Activated naive CD8-positive, alpha-beta T cell treated with anti-CD3 and anti-CD28 coated beads, Interleukin-2, amount 50 U/mL, for 24 hours (primary cell): ENCODE measurements at places on chromosomes 1 and 21.

- no peak for DNase-seq
Observed at GRCh38 chr1:244280859-244281258, 170.8 kb downstream of the ADSS2 start.

DNA sequence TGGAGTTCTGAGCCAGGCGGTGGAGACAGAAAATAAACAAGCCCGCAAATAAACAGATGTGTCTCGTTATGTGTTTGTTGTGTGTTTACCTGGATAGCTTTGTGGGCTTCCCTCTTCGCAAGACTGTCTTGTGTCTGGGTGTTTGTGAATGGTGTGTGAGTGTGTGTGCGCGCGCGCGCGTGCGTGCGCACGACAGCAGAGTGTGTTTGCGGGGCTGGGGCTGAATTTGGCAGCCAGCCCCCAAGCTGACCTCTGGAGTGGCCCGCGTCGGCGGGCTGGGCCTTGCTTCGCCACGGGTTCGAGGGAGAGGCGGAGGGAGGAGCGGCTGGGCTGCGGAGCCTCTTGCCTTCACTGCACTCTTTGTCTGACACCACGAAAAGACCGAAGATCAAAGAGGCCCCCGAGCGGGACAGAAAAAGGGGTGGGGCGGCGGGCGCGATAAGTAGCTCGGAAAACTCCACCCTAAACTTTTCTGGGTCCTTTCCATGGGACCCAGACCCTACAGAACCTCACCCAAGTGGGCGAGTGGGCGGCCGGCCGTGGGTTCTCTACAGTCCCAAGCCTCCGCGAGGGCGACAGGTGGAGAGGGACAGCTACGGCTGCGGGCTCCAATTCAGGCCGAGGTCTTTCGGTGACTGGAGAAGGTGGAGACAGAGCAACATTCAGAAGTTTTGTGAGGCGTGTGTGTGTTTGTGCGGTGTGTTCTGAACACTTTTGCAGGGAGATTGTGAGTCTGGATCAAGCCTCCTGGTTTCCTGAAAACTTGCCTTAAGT lies 14.5 kb downstream of the PAX7 start:
- DNase-seq, result no peak

DNA sequence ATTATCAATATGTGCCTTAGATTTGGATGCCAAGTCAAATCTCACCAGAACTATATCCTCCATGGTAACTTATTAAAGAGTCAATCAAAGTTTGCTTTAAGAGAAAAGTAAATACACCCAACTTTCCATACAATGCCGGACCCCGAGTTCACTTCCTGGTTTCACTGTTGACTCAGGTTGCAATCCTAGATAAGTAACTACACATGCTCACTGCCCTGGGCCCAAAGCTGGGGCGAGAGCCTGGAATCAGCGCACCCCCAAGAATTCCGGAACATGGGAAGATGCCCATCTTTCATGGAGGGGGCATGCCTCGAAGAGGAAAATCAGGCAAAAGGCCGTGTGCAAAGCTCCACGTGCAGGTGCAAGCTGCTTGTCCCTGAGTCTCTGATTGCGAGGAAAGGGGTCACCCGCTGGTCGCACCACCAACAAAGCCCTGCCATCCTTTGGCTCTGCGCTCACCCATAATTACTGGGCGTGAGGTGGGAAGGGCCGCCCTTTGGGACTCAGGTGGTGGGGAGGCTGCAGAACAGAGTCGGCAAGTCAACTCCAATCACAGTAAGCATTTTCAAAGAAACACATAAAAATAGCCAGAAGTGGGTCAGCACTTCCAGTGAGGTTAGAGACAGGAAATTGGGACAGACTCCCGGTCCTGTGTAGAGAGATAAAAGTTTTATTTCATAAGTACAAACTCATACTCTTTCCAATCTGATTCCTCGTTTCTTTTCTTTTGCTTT lies 167.7 kb downstream of the TOMM20 start:
- DNase-seq, result no peak

DNA sequence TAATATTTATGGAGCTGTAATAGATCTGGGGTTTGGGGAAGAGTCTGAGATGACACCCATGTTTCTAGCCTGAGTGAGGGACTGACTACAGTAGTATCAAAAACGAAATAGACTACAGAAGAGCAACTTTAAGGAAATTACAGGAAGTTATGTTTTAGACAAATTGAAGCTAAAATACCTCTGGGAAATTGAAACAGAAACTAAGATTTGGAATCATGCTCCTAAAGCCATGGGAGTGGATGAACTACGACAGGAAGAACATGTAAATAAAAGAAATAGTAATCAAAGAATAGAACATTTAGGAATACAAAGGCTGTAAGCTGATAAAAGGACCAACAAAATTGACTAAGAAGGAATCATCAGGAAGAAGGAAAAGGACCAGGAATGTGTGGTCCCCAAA lies 68.9 kb downstream of the KIAA0319L start:
- DNase-seq, result no peak

DNA sequence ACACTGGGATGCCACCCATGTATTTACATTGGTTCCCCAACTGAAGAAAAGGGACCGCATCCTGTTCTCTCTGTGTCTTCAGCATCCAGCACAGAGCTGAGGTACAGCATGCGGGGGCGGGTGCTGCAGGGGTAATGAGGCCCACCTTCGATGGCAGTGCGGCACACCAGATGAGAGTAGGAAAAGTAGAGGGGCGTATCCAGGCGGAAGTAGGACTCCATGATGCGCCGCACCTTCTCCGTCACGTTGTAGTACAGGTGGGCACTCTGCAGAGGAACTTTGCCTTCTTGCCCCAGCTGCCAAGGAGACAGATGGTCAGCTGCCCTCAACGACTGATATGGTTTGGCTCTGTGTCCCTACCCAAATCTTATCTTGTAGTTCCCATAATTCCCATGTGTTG lies 10.0 kb upstream of the CLDN19 start:
- no peak for DNase-seq

GRCh38 chr1:104746994-104747393 lies 997.3 kb downstream of the AMY1C start:
- DNase-seq, result no peak

GRCh38 chr1:2351723-2352122 lies 39.6 kb downstream of the MORN1 start:
- DNase-seq, result no peak

GRCh38 chr1:180672505-180672904 lies 40.7 kb downstream of the XPR1 start:
- DNase-seq, result no peak

GRCh38 chr1:235503403-235504121 lies 690 bp downstream of the B3GALNT2 start:
- DNase-seq, result peak; percentile 43

GRCh38 chr1:169692756-169693460 lies 18.5 kb downstream of the SELL start:
- no peak for DNase-seq

DNA sequence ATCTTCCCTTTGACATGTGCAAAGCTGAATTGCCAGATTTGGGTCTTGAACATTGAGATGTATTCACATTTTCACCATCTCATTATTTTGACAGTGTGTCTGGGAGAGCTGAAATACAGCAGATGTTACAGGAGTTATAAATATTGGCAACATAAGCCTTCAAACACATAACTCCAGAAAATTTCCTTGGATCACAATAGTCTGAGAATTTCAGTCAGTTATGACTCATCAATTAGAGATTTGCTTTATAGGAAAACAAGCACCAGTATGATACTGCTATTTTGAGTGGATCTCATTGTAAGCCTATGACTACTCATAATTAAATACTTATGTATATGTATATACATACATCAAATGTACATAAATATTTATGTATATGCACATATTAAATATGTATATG lies 1171.8 kb downstream of the AMY1C start:
- DNase-seq, result no peak

GRCh38 chr21:20661246-20661645 lies 337.0 kb upstream of the NCAM2 start:
- no peak for DNase-seq

DNA sequence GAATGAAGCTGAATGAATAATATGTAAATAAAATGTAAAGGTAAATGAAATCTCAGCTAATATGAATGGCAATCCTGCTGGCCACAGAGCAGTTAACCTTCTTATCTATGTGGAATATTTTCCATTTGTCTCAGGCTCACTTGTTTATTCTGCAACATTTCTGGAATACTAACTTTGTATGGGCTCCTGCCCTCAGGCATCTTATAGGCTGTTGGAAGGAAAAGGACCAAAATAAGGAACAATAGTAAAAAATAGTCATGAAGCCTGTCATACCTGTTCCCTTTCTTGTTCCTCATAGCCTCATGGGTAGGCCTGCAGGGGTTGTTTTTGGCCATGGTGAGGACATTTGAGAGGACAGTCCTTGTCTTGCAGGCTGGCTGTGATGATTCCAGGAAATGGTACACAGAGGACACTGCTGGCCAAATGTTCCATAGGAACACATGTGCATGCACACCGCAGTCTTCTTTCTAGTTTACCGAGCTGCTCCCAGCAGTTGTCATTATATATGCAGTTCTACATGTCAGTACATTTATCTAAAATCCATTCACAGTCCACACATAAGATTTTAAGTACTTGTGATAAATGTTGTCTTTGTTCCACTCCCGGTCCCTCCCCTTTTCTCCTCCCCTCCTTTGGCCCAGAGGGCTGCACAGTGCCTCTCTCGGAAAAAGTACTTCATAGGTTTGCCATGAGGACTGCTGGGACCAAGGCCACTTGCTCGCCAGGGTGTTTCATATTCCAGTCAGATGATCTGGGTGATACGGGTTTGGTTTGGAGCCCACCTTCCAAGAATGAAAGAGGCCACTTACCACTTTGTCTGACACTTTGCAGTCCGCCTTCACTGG lies 15.2 kb upstream of the KCNQ4 start:
- DNase-seq, result no peak

DNA sequence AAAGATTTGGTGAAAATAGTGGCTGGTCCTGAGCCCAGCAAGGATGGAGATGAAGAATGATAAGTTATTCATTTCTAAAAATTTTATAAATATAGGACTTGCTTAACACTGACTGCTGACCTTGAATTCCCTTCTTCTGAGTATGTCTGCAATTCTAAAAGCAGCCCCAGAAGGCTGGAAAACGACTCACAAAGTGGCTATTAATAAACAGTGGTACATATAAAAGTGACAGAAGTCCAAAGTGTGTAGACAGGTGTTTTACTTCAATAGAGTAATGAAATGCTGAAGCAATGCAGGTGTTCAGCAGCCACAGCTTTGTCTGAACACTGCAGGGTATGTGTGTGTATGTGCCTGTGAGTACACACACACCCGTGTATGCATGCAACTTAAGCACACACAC lies 219.0 kb upstream of the NRIP1 start:
- no peak for DNase-seq

DNA sequence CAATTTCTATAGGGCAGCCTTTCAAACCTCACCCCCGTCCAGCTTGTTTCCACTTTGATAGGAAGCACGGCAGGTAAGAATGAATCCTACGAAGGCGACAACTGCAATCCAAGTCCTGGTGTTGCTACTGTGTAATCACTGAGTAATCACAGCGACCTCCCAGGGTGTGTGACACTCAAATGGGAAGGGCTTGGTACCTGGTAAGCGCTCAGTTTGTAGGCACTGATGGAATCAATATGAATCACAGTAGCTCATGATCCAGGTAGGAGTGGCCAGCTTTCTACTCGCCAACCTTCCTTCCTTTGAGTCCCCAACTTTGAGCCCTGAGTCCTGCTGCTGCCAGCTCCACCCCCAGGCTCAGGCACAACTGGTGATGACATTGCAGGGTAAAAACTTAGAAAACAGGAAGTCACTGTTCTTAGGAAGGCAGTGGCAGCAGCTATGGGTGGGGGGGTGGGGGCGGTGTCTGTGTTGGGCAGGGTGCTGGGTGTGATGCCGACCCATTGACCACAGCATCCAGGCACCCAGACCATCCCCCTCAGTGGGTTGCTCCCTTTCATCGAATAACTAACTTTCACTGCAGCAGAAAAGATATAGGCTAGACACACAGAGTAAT lies 70.7 kb downstream of the CD247 start:
- DNase-seq, result peak; percentile 67

DNA sequence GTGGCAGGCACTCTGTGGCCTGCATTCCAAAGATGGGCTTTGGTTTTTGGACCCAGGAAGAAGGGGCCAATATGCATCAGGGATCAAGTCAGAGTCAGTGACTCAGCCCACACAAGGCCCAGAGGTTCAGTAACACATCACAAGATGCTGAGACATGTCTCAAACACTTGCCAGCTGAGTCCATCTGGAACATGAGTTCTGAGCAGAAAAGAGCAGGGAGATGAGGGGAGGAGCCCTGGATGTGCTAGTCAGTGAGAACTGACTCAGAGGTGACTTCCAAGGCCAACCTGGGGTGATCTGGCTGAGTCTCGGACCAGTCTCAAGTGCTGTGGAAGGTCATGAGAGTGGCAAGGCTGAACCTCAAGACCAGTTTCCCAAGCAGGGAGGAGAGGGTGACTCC lies 150.1 kb downstream of the CDC7 start:
- no peak for DNase-seq

DNA sequence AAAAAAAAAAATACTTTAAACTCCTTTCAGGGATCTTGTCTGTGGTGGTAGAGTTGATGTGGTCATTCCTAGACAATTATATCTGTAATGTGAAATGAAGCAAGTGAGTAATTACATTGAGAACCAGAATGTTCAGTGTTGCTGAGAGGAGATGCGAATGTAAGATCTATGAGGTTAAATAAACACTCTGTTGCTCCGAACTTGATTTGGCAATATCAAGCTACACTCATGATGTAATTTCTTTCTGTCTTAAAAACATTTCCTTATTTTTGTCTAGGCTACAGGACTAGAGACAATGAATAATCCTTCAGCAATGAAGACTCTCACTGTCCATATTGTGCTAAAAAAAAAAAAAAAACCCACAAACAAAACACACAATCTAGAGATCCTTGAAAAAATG lies 63.1 kb upstream of the IGSF5 start:
- DNase-seq, result no peak

GRCh38 chr1:224632381-224632871 lies 16.3 kb downstream of the CNIH3 start:
- DNase-seq, result no peak

DNA sequence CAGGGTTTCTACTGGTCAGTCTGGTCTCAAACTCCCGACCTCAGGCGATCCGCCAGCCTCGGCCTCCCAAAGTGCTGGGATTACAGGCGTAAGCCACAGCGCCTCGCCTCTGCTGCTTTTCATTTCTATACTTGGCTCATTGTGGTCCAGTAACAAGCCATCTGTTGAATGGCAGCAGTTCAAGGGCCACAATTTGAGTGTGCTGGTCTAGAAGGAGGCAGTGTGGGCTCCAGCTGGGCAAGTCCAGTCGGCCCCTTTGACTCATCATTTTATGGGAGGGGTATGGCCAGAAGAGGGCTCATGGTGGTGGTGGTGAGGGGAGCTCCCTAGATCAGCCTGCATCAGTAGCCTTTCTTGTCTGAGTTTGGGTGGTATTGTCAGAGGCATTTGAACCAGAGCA lies 33.2 kb downstream of the ATP8B2 start:
- DNase-seq, result no peak

- DNase-seq, result no peak
Observed at GRCh38 chr1:159705904-159706256, 8.5 kb downstream of the CRP start.

- peak; percentile 82 for DNase-seq
Observed at GRCh38 chr1:200979574-200980451, 43.7 kb downstream of the KIF21B start.

DNA sequence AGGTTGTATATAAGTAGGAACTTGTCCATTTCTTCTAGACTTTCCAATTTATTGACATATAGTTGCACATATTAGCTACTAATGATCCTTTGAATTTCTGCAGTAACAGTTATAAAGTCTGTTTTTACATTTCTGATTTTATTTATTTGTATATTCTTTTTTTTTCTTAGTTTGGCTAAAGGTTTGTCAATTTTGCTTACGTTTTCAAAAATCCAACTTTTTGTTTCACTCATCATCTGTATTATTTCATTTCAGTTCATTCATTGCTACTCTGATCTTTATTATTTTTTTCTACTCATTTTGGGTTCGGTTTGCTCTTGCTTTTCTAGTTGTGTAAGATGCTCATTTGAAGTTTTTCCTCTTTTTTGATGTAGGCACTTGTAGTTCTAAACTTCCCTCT lies 97.9 kb downstream of the RPS6KC1 start:
- no peak for DNase-seq
